ENCODE measurements at places on chromosomes 4 and X. TPM values are rescaled to one million over a fixed set of nuclear protein-coding genes. Genes with fewer than 3 reads are reported as not detected.

Gene PKD2
- 14.2 TPM for total RNA-seq

Gene CT45A1
- total RNA-seq: 61.1 TPM

Gene TLR10
- 0.03 TPM for total RNA-seq

Gene HS3ST1
- total RNA-seq: 3.5 TPM

Gene MAMLD1
- total RNA-seq: 1.7 TPM

Gene ARHGAP24
- 3.3 TPM for total RNA-seq

Gene PPEF2
- total RNA-seq: not detected

Gene SASH3
- 0.03 TPM for total RNA-seq

Gene TCEAL2
- total RNA-seq: 0.17 TPM

Gene TCEAL5
- total RNA-seq: not detected

Gene ESX1
- total RNA-seq: 0.11 TPM

Gene UXT
- 97.9 TPM for total RNA-seq

- DNase-seq: no peak
These were observed 572.7 kb upstream of the TENM3 start for GRCh38 chr4:181670506-181670905.

DNA sequence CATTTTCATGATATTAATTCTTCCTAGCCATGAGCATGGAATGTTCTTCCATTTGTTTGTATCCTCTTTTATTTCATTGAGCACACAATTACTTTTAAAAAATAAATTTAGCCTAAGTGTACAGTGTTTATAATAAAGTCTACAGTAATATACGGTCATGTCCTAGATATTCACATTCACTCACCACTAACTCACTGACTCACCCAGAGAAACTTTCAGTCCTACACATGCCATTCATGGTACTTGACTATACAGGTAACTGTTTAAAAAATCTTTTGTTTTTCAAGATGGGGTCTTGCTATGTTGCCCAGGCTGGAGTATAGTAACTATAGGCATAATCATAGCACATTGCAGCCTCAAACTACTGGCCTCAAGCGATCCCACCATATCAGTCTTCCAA is 348.1 kb downstream of the RAPGEF2 start:
- peak; percentile 20 for DNase-seq

DNA sequence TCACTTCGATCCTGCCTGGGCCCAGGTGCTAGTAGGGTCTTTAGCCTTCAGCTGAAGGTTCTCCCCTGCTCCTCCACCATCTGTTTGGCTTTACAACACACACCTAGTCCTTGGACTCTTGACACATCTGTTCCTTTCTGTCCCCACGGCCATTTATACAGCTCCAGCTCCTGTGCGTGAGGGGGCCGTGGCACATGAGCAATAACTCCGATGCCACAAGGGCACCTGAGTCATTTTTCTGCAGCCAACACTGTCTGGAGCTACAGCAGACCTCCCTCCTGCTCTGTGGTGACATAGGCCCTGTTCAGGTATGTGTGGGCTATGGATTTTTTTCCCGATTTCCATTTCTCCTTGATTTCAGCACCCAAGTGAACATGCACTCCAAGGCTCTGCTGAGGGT is 44.7 kb upstream of the BCOR start:
- no peak for DNase-seq

- DNase-seq: no peak
These were observed 233.9 kb upstream of the EDA2R start for GRCh38 chrX:66872771-66873170.

GRCh38 chr4:114875630-114876029 is 237.8 kb downstream of the NDST4 start:
- no peak for DNase-seq

DNA sequence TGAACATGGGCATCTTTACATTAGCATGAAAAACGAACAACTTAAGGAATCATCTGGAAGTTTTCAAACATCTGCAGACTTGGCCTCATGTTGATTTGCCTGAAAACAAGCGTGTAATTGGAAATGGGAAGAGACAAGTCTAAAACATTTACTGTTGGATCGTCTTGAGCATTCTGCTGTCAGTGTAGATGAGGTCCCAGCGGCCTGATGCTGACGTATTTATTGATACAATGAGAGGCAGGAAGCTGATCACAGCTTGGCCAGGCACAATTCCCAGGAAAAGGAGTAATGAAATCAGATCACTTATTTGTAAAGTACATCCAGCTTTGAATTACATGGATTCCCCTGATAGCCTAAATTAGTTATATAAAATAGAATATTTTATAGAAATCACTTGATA is 210.6 kb downstream of the CLCN4 start:
- DNase-seq: no peak

GRCh38 chrX:40107291-40108161 is 9.8 kb upstream of the BCOR start:
- DNase-seq: no peak

- DNase-seq: peak; percentile 82
These were observed 81.2 kb upstream of the PRSS48 start for GRCh38 chr4:151195801-151196200.

DNA sequence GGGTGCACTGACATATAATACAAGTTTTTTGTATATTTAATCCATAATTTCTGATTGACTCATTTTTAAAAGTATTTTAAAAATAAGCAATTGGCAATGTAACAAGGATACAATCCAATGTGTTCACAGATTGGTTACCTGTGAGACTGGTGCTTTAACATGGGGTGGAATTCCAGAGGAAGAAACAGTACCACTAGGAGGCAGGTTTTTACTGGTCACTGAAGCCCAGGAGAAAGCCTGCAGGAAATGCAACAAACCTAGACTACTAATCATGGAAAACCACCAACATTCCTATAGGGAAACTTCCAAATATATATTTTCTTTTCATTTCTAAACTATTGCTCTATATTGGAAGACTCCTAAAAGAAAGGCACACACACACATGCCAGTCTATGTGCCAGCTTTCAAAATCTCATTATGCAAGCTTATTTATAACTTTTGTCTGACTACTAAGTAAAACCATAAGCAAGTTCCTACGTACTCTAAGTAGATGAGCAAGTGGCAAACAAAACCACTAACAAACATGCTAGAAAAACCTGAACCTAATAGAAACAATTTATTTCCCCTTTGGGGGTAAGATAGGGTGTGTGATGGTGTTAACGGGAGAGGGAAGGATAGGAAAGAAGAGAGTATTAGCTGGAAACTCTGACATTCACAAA is 19.2 kb downstream of the G3BP2 start:
- peak; percentile 44 for DNase-seq

DNA sequence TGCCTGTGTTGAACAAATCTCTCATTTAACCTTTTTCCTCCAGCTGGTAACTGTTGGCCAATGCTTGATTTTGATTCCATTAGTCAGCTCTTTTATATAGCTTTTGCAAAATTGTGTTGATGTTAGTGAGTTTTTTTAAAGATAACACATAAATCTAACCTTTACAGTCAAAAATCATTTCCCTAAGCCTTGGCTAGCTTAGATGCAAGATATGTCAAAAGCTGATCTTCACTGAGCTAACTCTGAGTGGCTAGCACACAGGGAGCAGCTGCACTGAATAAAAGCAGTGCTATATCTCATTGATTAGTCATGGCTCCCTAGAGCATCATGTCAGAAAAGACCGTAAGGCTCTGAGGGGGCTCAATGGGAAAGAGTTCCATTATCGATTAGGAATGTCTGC is 78.7 kb downstream of the PPARGC1A start:
- no peak for DNase-seq

DNA sequence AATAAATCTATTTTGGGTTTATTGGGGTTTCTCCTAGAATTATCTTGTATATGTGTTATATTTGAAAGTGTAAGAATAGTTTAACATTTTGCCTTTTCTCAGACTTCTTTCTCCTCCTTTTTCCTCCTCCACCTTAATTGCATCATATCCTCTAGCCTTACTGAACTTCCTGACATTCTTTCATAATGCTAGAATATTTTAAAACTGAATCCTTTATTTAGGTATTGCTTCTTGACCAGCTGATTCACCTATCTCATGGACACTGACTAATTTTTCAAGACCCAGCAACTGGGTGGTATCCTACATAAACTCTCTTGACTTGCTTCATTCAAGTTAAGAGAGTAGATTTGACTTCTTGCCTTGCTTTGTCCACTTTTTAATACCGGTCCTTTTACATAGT is 1508.9 kb downstream of the STIM2 start:
- DNase-seq: peak; percentile 36

DNA sequence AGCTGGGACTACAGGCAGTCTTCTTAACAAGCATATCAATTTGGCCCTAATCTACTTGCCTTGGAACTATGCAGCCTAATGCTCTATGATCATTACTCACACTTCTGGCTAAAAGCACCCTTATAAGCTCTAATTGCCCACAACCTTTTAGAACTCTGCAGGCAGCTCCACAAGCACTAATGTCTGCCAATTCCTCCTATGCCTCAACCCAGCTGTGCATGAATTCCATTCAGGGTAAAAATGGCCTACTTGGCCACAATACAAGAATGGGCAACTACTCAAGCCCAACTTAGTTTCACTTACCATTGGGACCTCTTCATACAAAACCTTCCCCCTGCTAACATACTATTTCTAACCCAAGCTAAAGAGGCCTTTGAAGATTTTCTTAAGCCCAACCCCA is 51.7 kb downstream of the ZNF718 start:
- DNase-seq: no peak

GRCh38 chrX:149903889-149904748 is 23.1 kb downstream of the MAGEA8 start:
- DNase-seq: peak; percentile 5

DNA sequence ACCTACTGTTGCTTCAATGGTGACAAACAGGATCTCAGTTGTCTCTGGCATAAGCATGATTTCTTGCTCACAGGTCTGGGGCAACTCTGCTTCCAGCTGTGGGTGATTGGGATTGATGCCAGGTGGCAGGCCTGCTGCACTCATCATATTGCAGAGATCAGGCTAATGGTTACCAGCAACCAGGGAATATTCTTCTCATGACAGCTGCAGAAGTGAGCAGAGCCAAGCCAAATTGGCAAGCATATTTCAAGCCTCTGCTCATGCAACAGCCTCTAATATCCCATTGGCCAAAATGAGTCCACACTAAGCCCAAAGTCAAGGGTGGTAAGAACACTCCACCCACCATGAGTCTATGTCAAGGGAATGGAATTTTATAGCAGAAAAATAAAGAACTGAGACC is 26.7 kb upstream of the TBC1D19 start:
- DNase-seq: peak; percentile 32

DNA sequence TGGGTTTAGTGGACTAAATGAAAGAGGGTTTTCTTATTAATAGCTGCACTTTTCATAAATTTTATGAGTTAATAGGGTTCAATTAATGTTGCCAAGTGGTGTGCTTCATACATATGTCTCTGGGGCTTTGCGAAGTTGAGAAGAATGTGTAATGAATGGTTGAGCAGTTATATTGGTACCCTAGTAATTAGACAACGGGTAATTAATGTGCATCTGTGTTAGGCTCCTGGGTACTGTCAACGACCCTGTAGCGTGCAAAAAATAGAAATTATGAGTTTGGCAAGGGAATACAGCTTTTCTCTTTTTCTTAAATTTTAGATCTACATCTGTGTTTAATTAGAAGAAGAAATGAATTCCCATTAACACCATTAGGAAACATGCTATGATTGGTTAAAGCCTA is 1027.7 kb downstream of the ARAP2 start:
- DNase-seq: no peak

GRCh38 chr4:48620093-48620492 is 130.0 kb downstream of the ZAR1 start:
- DNase-seq: no peak

DNA sequence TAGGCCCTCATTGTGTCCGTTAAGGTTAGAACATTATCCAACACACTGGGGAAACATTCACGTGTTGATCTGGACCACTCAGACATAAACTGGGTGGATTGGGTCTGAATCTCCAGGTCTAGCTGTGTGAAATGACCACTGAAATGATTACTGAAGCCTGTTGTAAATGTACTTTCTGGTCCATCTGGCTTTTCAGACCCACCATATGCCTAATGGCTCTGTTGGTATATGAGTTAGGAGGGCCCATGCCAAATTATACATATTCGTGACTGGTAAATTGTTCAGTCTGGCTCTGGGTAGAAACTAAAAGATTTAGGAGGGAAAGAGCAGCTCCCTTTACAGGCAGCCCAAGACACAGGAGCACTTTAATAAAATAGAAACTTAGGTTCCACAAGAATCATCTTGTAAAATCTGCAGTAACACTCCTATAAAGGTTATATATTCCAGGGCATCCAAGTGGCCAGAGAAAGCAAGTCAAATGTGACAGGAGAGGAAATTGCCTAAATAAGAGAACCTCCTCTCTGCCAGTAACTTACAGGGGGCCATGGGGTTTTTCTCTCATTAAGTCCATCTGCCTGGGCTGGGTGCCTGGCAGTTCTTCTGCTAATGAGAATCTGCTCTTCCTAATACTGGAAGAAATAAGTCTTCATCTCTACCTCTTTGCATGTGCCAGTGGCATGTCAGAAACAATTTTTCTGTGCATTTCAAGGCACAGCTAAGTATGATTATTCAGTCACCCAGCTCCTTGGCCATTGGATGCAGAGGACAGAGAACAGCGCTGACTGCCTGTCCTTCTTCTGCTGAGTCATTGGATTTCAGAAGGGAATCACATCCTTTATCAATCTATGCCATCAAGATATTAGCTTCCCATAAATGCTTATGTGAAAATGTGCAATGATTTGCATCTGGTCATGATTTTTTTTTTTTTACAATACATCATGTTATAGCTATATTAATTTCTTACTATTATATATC is 112.6 kb downstream of the GLRA2 start:
- no peak for DNase-seq

DNA sequence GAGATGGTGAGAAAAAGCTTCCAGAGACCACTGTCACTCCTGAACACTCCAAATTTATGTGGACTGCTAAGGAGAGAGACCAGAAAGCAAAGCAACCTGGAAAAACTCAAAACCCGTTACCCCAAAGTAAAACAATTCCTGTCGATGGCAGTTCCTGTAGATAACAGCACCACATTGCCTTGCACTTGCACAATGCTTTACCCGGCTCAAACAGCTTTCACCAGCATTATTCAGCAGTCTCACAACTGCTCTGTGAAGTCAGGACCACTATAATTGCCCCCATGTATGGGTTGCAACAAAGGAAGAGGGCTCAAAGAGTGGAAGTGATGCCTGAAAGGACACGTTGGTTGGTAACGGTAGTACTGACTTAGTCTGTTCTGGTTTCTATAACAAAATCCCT is 234.8 kb downstream of the BCOR start:
- DNase-seq: no peak
